ENCODE measurements at places on chromosomes 13 and 19. TPM values are rescaled to one million over a fixed set of nuclear protein-coding genes. Genes with fewer than 3 reads are reported as not detected.

OR10H1 gene
- not detected for total RNA-seq

RAB20 gene
- 1.5 TPM for total RNA-seq

PGLYRP2 gene
- 0.07 TPM for total RNA-seq

GRCh38 chr19:17448131-17448967, at the start of gene TMEM221:
Gene TMEM221, minus strand, starts transcription at chr19:17448668. Its CDS starts 206 bp downstream, at chr19:17448462.
- DNase-seq, result peak; percentile 80

DNA sequence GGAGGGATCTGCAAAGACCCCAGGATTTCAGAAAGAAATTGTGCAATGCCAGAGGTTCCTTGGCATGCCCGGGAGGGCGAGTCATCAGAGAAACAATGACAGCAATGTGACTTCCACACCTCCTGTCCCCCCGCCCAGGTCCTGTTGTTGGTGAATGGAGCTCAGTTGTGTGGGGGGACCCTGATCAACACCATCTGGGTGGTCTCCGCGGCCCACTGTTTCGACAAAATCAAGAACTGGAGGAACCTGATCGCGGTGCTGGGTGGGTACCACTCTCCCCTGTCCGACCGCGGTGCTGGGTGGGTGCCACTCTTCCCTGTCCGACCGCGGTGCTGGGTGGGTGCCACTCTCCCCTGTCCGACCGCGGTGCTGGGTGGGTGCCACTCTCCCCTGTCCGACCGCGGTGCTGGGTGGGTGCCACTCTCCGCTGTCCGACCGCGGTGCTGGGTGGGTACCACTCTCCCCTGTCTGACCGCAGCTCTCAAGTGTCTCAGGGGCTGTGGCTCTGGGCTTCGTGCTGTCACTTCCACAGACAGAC, 5.2 kb upstream of the F10 start:
- no peak for DNase-seq

- no peak for DNase-seq
Measured at GRCh38 chr19:5927441-5927821, 13.4 kb downstream of the CAPS start.

DNA sequence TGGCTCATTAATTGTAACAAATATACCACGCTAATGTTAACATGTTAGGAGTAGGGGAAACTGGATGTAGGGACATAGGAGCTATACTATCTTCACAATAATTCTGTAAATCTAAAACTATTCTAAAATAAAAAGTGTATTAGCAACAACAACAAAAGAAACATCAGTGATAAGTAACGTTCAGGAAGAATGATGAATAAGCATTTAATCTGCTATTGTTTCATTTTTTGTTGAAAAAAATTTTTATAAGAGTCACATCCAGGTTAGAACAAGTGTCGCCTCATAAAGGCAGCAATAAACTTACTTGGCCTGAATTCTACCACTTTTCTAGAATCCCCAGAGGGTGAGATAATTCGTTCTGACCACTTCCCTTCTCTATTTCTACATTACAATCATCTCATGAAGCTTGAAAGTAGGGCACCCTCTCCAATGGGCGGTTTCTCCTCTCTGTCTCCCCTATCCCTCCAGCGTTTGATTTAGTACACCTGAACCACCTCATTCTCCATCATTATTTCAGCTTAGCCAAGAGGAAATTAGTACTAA, 253.1 kb upstream of the IPO5 start:
- no peak for DNase-seq

DNA sequence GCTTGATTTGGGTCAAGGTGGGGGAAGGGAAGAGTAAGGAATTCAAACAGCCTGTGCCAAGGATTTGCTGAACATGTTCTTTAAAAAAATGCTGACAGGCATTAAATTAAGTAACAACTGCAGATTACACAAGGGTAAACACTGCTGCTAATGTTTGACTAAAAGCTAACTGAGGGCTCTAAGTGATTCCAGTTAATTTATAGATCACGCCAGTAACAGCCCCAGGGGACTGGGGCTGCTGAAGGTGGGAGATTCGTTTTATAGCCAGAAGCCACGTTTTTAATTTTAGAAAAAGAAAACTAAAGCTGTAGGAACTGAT, 321.7 kb downstream of the DLEU7 start:
- DNase-seq, result no peak

DNA sequence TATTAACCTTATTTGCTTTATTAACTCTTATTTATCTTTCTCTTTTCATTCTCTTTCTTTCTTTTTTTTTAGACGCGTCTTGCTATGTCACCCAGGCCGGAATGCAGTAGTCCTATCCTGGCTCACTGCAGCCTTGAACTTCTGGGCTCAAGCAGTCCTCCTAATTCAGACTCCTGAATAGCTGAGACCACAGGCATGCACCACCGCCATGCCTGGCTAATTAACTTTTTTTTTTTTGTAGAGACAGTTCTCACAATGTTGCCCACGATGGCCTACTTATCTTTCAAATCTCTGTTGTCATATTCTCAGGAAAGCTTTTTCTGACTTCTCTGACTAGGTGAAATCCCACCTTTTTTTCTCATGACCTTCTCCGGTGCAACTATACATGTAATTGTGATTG, 7.8 kb upstream of the SPRY2 start:
- DNase-seq, result no peak

DNA sequence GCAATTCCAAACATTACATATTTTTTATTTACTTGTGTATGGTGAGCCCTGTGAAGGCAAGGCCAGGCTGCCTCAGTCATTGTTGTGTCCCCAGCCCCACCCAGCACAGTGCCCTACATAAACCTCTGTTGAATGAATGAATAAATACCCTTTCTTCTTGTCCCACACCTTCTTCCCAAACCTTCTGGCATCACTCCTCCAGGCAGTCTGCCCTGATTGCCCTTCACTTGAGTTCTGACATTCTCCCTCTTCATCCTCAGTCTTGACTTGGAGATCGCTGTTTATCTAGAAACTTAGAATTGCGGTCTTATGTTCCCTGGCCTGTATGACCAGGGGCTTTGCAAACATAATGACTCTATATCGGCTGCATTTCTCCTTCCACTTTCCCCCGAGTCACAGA, 5.2 kb upstream of the OPA3 start:
- no peak for DNase-seq

- no peak for DNase-seq
Measured at GRCh38 chr13:55214841-55215345, 1925.8 kb upstream of the PRR20A start.
